Cortex of kidney (tissue), 1 donor: ENCODE measurements at places on chromosomes 3 and 15.

DNA sequence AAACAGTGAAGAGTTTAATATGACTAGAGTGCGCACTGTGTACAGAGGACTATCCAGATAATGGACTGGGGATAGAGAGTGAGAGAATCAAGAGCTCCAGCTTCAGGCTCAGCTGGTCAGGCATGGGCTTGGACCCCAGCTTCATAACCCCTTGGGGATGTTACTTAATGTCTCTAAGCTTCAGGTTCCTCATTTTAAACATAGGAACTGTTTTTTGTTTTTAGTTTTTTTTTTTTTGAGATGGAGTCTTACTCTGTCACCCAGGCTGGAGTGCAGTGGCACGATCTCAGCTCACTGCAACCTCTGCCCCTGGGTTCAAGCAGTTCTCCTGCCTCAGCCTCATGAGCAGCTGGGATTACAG is 9.9 kb upstream of the BRPF1 start:
- no peak for DNase-seq

DNA sequence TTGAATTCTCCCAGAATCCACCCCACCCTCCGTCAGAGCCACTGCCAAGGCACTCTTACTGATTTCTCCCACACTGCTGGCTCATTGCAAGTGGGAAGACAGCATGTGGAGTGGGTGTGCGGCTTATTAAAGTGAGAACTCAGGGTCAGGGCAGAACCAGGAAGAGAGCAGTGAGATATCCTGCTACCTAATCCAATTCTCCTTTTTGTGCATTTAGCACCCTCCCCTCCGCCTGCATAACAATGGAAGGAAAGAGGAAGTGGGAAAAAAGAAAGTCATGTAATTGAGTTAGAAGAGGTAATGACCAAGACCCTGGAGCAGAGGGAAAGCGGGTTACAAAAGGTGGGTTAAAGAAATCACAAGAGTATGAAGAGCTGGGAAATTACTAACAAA is 27.8 kb upstream of the PIK3CB start:
- DNase-seq = no peak

- DNase-seq = no peak
Measured at GRCh38 chr3:79041621-79042020, 726.2 kb downstream of the ROBO1 start.

GRCh38 chr15:68817304-68818065 is 3.2 kb downstream of the ANP32A start:
- DNase-seq = no peak

DNA sequence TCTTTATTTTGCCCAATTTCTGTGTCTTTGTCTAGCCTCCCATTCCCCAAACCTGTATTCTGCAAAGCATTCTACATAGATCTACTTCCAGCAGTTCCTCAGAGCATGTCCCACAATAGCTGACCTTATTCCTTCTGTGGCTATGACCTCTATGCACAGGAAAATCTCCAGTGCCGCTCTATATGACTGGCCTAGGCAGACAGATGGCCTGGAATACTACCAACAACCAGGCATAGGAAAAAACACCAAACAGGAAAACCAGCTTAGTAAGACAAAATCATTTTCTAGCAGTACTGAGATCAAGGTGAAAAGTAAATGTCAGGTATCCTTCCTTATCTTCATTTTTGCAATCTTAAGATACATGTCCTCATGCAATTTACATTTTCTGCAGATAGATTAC is 1115.0 kb downstream of the IGSF11 start:
- DNase-seq = no peak
